Neural progenitor cell (in vitro differentiated cells): ENCODE measurements at places on chromosomes 11 and 22. TPM values are rescaled to one million over a fixed set of nuclear protein-coding genes. Genes with fewer than 3 reads are reported as not detected.

GRCh38 chr11:44498089-44498871 is 67.2 kb upstream of the CD82 start:
- H3K4me3 ChIP-seq = no peak overlapping the region
- no peaks in the 10 kb centered on the region for H3K36me3 ChIP-seq
- H3K4me1 ChIP-seq = no peaks in the 10 kb centered on the region
- no peak for DNase-seq
- H3K27ac ChIP-seq = no peak overlapping the region

DNA sequence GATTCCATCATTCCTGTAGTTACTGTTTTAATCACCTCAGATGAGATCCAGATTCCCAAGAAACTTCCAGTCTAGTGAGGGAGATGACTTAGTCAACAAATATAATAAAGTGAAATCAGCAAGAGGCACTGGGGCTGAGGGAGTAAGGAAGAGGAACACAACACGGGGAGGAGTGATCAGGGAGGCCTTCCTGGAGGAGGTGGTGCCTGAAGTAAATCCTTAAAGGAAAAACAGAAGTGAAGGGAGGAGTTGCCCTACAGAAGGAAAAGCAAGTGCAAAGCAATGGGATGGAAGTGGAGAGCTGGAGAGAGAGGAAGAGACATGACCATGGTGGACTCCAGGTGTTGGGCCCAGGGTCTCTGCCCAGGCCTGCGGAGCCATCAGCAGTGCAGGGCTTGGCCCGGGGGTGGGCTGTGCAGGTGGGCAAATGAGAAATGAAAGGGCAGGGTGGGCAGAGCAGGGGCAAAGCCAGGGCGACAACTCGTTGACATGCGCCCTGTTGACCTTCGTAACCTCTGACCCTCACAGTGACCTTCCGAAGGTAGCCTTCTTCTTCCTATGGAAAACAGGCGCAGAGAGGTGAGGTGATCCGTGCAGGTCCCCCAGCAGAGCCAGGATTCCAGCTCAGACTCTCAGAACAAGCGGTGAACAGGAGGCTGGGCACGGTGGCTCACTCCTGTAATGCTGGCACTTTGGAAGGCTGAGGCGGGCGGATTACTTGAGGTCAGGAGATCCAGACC is 12.1 kb upstream of the PPARA start:
- no peaks in the 10 kb centered on the region for H3K4me1 ChIP-seq
- H3K36me3 ChIP-seq = no peaks in the 10 kb centered on the region
- H3K4me3 ChIP-seq = no peak overlapping the region

DNA sequence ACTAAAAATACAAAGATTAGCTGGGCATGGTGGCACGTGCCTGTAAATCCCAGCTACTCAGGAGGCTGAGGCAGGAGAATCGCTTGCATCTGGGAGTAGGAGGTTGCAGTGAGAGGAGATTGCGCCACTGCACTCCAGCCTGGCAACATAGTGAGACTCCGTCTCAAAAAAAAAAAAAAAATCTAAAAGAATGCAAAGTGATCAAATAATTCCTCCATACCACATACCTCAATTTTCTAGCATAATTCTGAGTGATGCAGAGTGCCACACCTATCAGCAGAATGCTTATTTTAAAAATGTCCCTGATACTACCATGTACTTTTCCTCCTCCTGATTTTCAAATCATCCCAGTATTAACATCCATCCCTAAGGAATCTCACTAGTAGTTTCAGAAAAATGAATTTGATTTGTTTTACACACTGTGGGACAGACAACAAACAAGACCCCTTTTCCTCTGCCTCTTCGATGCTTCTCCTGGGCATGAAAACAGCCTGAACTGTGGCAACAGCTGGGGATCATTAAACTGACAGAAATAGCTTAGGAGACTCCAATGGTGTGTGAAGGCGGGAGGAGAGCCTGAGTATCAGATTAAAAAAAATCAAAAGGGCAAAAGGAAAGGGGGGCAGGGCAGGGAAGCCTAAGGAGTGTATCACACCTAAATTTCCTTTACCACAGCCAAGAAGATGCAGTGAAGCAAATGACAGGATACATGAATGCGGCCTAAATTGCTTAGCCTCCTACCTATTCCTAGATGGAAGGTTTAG is 114.7 kb downstream of the SGSM3 start:
- no peaks in the 10 kb centered on the region for H3K27me3 ChIP-seq
- H3K4me1 ChIP-seq = peaks cover 6% of the 10 kb centered on the region
- H3K36me3 ChIP-seq = no peaks in the 10 kb centered on the region

DNA sequence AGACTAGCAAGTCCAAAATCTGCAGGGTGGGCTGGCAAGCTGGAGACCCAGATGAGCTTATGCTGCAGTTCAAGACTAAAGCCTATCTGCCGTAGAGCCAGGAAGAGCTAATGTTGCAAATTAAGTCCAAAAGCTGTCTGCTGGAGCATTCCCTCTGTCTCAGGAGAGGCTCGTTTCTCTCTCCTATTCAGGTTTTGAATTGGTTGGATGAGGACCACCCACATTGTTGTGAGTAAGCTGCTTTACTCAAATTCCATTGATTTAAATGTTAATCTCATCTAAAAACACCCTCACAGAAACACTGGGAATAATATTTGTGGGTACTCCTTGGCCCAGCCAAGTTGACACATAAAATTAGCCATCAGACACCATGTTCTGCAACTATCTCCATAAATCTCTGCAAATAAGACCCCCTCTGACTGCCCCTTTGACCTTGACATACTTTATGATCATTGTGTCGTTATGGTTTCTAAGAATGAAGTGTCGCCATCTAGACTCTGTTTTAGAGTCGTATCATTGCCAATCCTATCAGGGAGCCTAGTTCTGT is 16.8 kb upstream of the CUL5 start:
- no peaks in the 10 kb centered on the region for H3K27me3 ChIP-seq
- no peaks in the 10 kb centered on the region for H3K36me3 ChIP-seq
- peaks cover 7% of the 10 kb centered on the region for H3K4me1 ChIP-seq
- H3K27ac ChIP-seq = no peak overlapping the region
- no peak overlapping the region for H3K4me3 ChIP-seq

DNA sequence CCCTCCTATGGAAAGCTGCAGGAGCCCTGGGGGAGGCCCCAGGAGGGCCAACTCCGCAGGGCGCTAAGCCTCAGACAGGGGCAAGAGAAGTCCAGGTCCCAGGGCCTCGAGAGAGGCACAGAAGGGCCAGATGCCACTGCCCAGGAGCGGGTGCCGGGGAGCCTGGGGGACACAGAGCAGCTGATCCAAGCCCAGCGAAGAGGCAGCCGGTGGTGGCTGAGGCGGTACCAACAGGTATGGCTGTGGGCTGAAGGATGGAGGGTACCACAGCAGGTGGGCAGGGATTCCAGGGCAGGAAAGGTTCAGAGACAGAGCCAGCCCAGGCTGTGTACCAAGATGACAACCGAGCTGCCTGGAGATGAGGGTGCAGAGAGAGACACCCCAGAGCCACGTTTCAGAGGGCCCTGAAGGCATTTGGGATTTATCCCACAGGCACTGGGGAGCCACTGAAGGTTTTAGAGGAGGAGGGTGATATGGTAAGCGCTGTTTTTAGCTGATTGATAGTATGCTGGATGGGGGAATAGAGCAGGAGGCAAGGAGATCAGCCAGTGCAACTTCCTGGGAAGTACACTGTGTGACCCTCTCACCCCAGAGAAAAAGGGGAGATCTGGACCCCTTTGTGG is 412 bp downstream of the C11orf86 start:
- H3K27ac ChIP-seq = no peak overlapping the region
- no peaks in the 10 kb centered on the region for H3K27me3 ChIP-seq
- H3K36me3 ChIP-seq = no peaks in the 10 kb centered on the region
- no peak overlapping the region for H3K4me3 ChIP-seq
- no peak for DNase-seq

DNA sequence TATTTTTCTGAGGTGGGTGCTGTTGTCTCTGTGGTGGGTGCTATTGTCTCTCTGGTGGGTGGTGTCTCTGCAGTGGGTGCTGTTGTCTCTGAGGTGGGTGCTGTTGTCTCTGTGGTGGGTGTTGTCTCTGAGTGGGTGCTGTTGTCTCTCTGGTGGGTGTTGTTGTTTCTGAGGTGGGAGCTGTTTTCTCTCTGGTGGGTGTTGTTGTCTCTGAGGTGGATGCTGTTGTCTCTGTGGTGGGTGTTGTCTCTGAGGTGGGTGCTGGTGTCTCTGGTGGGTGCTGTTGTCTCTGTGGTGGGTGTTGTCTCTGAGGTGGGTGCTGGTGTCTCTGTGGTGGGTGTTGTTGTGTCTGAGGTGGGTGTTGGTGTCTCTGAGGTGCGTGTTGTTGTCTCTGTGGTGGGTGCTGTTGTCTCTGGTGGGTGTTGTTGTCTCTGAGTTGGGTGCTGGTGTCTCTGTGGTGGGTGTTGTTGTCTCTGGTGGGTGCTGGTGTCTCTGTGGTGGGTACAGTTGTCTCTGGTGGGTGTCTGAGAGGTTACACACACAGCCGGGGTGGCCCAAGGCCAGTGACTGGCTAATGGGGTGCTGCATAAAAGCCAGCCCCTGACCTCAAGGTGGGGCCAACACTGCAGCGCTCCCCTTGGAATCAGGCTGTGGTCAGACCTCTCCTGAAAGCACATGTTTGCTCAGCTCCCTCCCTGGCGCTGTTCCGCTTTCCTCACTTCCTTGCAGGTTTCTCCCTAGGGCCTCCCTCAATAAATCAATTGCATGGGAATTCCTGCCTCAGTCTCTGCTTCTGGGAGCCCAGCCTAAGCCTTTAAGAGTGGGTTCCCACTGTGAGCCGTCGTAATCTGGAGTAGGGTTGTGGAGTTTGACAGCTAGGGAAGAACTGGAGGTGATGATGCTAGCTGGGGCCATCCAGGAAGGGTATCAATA is 31.0 kb upstream of the XBP1 start:
- H3K4me1 ChIP-seq = no peaks in the 10 kb centered on the region
- H3K27me3 ChIP-seq = no peaks in the 10 kb centered on the region
- no peaks in the 10 kb centered on the region for H3K36me3 ChIP-seq
- H3K27ac ChIP-seq = no peak overlapping the region
- no peak overlapping the region for H3K4me3 ChIP-seq

DNA sequence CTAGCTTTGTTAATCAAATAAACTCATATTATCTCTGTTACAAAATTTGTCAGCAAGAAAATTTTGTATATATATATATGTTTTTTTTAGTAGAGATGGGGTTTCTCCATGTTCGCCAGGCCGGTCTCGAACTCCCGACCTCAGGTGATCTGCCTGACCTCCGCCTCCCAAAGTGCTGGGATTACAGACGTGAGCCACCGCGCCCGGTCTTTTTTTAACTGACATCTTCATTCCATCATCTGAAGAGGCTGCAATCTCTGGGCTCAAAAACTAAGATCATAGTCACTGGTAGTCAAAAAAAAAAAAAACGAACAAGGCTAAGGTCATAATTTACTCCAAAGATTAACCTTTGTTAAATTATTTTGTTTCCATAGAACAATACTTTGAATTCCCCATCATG is 5.3 kb upstream of the KLHDC7B start:
- H3K27ac ChIP-seq = no peak overlapping the region
- no peak for DNase-seq
- peaks cover 29% of the 10 kb centered on the region for H3K27me3 ChIP-seq
- H3K4me1 ChIP-seq = no peaks in the 10 kb centered on the region

GRCh38 chr11:64296236-64296635 is 3.9 kb upstream of the CATSPERZ start:
- peaks cover 100% of the 10 kb centered on the region for H3K27me3 ChIP-seq
- H3K4me3 ChIP-seq = no peak overlapping the region
- H3K36me3 ChIP-seq = no peaks in the 10 kb centered on the region
- H3K27ac ChIP-seq = no peak overlapping the region

DNA sequence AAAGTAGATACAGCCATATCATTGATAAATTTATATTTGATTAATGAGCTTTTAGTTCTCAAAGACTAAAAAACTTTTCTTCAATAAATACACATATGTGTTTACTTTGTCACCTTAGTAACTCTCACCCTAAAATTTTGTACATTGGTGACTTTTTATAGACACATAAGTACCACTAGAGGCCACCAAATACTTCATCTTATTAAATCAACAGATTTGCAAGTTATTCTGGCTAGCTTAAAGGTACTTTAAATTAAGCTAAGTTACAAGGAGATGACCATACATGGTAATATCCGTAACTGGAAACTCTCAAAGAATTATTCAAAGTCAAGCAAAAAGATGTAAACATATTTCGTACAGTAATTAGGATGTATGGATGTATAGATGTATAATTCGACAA is 112.2 kb downstream of the SBF2 start:
- no peaks in the 10 kb centered on the region for H3K27me3 ChIP-seq
- no peak overlapping the region for H3K4me3 ChIP-seq
- H3K27ac ChIP-seq = no peak overlapping the region
- no peaks in the 10 kb centered on the region for H3K36me3 ChIP-seq
- no peak for DNase-seq

The EEF1G gene
- total RNA-seq = 2,358 and 3,183 TPM in 2 replicates

The OR51E1 gene
- total RNA-seq = not detected in 2 replicates

The USP35 gene
- 4.2 and 12.5 TPM in 2 replicates for total RNA-seq

The HTR3A gene
- total RNA-seq = 0.19 TPM in 1 of 2 replicates, not detected in the other
